ENCODE measurements at places on chromosomes 3 and 15.

DNA sequence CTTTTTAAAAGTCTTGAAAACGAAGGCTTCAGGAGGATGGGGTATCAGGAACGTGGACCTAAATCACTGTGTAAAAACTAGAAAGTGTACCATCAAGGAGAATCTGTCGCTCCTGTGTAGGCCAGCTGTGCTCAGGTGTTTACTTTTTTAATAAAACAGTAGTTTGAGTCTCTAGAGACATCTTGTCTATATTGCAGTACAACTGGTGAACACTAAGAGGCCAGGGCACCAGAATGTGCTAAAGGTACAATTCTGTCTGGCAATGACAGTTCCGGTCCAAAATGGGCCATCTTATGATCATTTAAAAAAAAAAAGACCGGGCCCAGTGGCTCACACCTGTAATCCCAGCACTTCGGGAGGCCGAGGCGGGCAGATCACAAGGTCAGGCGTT lies 61.8 kb upstream of the MCF2L2 start:
- DNase-seq, result no peak

- no peak for DNase-seq
Measured at GRCh38 chr15:69663982-69664381, 211.4 kb downstream of the RPLP1 start.

DNA sequence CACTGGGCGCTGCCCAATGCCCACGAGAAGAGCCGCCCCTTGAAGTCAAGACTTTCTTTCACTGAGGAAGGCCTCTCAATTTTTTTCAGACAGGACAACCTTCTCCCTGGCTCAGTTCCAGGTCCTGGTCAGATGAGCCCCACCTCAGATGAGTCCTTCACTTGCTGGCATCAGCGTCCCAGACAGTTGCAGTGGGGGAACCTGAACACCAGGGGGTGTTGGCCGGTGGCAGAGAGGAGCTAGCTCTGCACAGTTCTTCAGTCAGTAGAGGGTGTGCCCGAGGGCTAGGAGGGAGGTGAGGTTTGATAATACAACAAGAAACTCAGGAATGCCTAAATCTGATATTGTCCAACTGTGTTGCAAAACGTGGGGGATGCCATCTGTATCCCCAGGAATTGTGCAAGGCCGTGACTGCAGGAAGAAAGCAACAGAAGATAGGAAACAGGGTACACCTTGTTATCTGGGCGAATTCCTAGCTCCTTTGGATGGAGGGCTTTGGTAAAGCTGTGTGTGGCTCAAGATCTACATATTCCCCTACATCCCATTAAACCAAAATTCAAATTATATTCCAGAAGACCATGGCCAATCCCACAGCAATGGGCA lies 34.3 kb downstream of the CCR3 start:
- no peak for DNase-seq

DNA sequence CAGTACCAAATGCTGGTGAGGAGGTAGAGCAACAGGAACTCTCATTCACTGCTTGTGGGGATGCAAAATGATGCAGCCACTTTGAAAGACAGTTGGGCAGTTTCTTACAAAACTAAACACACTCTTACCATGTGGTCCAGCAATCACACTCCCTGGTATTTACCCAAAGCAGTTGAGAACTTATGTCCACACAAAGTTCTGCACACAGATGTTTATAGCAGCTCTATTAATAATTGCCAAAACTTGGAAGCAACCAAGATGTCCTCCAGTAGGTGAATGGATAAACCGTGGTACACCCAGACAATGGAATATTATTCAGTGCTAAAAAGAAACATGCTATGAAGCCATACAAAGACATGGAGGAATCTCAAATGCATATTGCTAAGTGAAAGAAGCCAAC lies 139.1 kb upstream of the SLC6A11 start:
- DNase-seq, result no peak

DNA sequence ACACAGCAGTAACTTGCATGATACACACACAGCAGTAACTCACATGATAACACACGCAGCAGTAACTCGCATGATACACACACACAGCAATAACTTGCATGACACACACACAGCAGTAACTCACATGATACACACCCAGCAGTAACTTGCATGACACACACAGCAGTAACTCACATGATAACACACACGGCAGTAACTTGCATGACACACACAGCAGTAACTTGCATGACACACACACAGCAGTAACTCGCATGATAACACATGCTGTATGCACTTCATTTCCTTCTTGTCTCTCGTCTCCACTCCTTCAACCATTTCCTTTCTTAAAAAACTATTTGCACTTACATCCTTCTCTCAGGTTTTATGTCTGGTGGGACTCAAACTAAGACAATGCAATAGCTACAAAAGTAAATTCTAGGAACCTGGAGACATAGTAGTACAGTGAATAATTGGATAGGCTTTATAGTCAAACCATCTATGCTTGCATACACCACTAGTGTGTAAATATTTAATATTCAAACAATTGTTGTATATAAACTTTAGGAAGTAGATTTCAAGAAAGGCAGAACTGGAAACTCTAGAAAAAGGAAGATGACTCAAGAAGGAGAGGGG lies 130.8 kb downstream of the UACA start:
- DNase-seq, result no peak

- DNase-seq, result no peak
Measured at GRCh38 chr3:128348805-128349531, 117.7 kb downstream of the DNAJB8 start.

- DNase-seq, result no peak
Measured at GRCh38 chr15:97729270-97729669, 231.2 kb upstream of the ARRDC4 start.

DNA sequence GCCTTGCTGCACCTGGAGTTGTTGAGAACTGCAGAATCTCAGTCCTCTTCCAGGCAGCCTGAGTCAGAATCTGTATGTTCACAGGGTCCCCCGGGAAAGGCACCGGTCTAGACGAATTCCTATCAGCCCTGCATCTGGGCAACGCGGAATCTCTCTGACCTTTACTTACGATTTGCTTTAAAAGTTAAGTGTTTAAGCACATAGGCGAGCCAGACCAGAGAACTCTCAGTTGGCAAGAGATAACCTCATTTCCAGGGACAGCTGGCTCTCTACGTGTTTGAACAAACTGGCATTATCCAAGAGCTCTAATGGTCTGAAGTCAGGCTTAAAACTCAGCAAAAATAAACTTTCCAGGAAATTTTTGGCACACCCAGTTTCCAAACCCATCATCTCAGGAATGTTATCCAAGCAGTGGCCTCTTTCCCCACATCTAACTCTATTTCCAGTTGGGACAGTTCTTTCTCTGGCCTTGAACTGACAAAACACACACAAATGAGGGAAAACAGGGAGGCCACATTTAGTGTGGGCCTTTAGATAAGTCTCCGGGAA lies 53.4 kb downstream of the HES1 start:
- DNase-seq, result no peak

DNA sequence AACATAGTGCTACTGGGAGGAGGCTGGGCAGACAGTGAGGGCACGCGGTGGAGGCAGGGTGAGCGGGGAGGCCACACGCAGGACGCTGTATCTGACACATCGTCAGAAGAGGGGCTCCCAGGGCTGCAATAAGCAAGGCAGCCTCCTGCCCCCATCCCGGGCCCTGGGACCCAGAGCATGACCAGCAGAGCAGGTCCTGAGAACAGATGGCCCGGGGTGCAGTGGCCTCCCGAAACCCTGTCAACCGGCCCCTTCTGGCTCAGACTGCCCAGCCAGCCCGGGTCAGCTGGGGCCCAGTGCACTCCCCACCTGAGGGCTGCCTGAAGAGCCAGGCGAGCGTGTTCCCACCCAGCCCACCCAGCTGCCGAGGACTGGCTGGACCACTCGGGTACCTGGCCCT lies 37.4 kb downstream of the DNAJB8 start:
- DNase-seq, result no peak

DNA sequence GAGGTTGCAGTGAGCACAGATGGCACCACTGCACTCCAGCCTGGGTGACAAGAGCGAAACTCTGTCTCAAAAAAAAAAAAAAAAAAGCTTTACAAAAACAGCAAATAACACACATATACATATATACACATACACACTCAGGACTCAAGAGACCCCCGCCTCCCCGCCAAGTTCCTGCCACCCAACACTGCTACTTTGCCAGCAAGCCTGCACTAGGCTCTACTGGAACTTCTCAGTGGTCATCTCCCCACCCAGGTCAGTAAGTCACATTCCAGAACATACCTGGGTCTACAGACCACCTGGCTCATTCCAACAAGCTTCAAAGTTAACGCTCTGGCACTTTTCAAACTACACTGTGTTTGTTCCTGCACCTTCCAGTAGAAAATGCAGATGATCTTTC lies 62.3 kb downstream of the SENP2 start:
- no peak for DNase-seq

DNA sequence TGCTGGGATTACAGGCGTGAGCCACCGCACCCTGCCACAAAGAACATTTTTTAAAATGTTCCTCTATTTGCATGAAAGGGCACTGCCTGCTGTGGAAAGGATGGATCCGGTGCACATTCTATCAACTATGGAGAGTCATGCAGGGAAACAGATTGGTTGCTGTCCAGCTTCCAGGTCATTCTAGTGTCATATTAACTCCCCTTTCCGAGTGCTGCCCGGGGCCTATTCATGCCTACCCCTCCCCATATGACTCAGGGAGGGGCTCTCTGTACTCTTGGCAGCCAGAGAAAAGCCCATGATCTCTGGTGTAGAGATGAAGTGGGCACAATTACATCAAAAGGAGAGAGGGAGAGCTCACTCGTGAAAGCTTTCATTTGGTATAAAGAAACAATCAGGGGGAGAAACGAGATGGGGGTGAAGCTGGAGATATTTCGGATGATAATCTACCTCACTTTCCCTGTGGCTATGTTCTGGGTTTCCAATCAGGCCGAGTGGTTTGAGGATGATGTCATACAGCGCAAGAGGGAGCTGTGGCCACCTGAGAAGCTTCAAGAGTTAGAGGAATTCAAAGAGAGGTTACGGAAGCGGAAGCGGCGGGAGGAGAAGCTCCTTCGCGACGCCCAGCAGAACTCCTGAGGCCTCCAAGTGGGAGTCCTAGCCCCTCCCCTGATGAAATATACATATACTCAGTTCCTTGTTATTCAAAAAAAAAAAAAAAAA lies 16.1 kb upstream of the AHSG start:
- no peak for DNase-seq

GRCh38 chr3:188059351-188059750 lies 94.6 kb upstream of the LPP start:
- DNase-seq, result no peak

GRCh38 chr3:168124791-168125190 lies 29.1 kb upstream of the GOLIM4 start:
- no peak for DNase-seq

DNA sequence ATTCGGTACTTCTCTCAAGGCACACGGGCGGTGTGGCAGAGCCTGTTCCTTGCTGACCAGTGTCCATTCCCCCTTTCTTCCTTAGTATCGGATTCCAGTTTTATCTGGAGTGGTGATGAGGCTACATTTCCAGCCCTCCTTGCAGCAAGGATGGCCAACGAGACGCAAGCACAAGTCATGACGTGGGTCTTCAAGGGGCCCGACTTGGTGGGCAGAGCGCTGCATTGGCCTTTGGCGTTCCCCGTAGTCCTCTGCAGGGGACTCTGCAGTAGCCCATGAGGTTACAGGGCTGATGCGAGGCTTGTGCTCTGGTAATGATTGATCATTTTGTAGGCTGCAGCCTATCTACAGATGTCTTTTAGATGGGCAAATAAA lies 194.5 kb downstream of the OPA1 start:
- DNase-seq, result no peak

All from NCI-H2081 treated with DMSO at 0.1 percent for 48 hours (cell line).